ENCODE measurements at places on chromosomes 11 and 22. TPM values are rescaled to one million over a fixed set of nuclear protein-coding genes. Genes with fewer than 3 reads are reported as not detected.

The PTPRCAP gene
- 445 TPM for total RNA-seq

The TUBA8 gene
- 1.2 TPM for total RNA-seq

The UFD1 gene
- 94.3 TPM for total RNA-seq

The MS4A2 gene
- not detected for total RNA-seq

The CYB561A3 gene
- 53.2 TPM for total RNA-seq

The KRTAP5-7 gene
- total RNA-seq = not detected

The RASL10A gene
- total RNA-seq = 1.4 TPM

The GGTLC3 gene
- total RNA-seq = not detected

The SCUBE2 gene
- 0.65 TPM for total RNA-seq

The TMEM86A gene
- total RNA-seq = 0.26 TPM

The SCGB2A2 gene
- not detected for total RNA-seq

The ENTHD1 gene
- not detected for total RNA-seq

The CNTN5 gene
- total RNA-seq = not detected

The PKP3 gene
- total RNA-seq = 0.13 TPM
